Muscle of back (tissue), 13 donors: ENCODE measurements at places on chromosomes 11 and 22.

DNA sequence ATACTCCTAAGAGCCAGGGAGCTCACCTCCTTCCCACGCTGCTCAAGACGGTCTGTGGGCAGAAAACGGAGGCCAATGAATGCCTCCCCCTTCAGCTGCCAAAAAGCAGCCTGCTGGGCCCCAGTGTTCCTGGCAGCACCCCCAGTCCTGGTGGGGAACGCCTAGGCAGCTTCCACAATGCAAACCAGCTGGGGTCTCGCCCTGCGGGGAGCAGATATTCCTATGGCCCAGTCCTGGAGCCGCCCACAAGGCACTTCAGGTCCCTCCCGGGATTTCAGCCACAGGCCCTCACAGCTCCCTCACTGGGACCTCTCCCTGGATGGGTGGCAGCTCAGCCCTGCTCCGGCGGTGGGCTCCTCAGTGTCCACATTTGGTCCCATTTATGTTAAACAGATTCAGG is 29.2 kb downstream of the A4GALT start:
- DNase-seq, result no peak

- DNase-seq, result no peak
These were observed 63.5 kb upstream of the CSNK2A3 start for GRCh38 chr11:11416502-11416901.

DNA sequence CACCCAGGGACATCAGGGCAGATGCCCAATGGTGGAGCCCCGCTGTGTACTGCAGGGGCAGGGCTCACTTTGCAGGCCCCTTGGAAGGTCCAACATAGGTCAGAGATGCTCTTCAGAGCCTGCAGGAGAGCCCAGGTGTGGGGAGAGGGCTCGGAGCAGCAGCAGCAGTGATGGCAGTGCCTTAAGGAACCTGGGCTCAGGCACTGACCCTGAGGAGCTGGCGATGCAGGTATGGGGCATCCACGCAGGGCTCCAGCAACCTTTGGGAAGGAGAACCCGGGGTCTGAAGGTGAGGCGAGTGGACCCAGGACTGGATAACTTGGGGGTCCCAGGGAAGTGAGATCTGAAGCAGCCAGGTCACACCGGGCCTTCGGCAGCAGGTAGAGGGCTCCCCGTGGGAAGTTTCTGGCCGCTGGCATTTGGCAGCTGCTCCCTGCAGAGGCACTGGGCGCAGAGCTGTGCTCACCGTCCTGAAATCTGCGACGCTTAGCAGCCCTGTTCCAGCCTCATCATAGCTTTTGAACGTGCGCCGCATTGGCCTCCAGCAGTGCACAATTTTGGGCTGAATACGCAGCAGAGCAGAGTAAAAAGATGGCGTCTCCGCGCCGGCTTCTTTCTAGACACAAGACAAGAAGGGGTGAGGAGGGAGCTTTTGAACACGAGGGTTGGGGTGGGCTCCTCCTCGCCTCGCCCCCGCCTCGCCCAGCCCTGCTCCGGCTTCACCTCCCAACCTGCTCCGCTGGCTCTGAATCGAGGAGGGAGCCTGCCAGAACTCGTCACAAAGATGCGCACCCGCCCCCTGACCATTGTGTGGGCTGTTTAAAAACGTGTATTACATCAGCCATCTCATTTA is 118.8 kb downstream of the MPPED1 start:
- no peak for DNase-seq

DNA sequence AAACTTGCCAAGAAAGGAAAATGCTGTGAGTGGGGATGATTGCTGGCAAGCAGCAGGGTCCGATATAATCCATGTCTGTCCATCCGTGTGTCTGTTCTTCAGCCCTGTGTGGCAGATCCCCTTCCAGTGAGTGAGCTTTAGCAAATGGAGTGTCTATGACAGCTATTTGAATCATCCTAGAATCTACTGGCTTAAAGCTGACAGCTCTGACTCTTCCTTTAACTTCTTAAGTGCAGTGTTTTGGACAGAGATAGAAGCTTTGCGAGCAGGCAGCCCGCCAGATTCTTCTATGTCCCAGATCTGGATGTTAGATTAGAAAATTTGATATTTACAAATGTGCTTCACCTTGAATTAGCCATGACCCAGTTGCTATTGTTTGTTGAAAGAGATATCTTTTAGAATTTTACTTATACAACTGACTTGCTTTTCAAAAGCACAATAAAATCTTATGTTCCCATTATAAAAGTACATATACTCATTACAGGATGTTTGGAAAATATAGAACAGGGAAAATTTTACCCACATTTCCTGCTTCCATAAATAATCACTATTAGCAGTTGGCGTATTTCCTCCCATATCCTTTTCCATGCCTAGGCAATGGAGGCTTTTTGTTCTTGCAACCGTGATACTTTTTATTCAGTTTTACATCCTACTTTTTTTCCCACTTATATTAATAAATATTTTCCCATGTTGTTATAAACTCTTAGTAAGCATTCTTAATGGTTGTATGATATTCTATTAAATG is 124.5 kb downstream of the COMMD9 start:
- peak; percentile 34 for DNase-seq

GRCh38 chr11:77151804-77152509 is 23.9 kb downstream of the MYO7A start:
- no peak for DNase-seq

DNA sequence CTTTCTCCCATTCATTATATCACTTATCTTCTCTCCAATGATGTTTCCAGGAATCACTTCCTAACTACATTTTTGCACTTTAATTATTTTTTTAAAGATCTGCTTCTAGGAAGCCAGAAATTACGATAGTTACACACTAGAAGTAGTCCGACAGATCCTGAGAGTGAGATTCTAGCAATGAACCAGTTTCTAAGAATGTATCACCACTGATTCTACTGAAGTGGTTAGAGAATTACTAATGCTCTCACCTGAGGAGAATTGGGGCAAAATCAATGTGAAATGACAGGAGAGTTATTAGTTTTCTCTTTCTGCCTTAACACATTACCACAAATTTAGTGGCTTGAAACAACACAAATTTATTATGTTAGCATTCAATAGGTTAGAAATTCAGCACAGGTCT is 241.2 kb downstream of the CASP12 start:
- no peak for DNase-seq

GRCh38 chr22:38284042-38284402 is 11.2 kb upstream of the TMEM184B start:
- no peak for DNase-seq

GRCh38 chr11:113249491-113249763 is 65.0 kb upstream of the TTC12 start:
- no peak for DNase-seq

GRCh38 chr11:64058494-64058893 is 22.8 kb downstream of the FLRT1 start:
- DNase-seq, result no peak

DNA sequence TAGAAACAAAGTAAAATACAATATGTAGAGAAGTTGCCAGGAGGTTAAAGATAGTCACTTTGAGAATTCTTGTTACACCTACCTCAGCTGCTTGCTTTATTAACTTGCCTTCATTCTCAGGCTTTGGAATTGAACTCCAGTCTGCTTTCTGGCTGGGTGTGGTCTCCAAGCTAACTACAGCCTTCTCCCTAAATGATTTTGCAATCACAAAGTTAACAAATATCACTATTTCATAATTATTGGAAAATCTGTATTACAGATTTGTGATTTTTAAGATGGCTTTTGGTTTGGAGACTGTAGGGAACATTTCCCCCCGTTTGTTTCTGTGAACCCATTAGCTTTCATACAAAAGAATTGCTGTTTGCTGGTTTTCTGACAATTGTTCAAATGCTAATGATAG is 2.2 kb downstream of the PLAAT5 start:
- no peak for DNase-seq

DNA sequence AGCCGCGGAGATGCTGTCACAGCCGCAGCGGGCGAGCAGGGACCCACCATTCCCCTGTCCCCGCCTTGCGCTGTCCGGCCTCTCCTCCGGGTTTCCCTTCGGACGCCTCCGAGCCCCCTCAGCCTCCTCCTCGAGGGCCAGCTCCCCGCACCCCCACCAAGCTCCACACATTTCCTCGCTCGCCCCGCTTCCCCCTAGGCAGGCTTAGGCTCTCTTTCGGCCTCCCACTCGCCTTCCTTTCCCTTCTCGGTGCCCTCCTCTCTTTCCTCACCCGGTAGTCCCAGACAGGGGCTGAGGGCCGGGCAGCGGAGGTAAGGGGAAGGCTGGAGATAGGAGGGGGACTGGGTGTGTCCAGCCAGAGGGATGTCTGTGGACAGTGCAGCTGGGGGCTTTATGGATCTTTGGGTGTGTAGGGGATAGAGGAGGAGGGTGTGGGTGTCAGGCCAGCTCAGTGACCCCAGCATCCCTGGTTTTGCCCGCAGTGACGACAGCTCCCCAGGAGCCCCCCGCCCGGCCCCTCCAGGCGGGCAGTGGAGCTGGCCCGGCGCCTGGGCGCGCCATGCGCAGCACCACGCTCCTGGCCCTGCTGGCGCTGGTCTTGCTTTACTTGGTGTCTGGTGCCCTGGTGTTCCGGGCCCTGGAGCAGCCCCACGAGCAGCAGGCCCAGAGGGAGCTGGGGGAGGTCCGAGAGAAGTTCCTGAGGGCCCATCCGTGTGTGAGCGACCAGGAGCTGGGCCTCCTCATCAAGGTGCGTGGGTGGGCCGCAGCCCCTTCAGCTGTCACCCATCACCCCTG is 1.6 kb downstream of the KCNK4 start:
- DNase-seq, result no peak

DNA sequence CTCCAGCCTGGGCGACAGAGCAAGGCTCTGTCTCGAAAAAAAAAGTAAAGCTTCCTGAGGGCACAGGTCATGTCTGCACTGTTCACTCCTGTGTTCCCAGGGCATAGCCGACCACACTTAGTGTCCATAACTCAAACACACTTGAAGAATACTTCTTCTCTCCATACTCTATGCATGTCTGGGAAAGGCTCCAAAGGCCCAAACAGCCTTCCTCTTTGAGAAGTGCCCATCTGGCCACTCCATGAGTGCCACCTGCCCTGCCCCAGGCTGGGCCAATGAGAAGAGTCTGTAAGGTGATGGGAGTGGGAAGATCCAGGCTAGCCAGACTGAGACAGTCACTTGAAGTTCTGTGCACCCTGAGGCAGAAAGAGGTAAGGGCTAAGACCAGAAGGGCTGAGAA is 24.7 kb downstream of the DGCR2 start:
- DNase-seq, result no peak

GRCh38 chr22:43561415-43562178 is 149.8 kb downstream of the MPPED1 start:
- no peak for DNase-seq

DNA sequence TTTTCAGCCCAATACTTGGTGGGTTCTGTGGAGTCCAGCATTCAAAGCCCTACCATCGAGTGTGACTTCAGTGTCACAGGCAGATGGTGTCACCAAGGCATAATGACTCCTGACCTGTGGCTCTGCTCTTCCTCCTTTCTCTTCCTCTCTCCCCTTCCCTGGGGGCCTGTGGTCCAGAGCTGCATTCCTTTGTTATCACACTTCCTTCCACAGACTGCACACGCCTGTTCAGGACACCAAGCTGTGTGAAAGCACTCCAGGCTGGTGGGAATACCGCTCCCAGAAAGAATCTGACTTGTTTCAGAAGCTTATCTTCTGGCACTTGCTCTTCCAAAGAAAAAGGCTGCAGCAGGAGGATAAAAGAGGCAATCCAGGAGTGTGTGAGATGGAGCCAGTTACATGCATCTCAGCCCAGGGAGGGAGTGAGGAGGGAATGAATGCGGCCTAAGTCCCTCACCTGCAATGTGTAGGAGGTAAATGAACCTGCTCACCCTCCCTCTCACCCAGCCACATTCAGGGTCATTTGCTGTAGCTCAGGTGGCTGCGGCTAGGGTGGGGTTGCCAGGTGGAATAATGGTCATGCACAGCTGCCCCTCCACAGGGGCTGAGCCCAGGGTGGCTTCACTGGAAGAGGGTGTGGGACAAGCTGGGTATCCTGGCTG is 79.3 kb downstream of the ADAMTS15 start:
- no peak for DNase-seq

- DNase-seq, result no peak
These were observed 42.1 kb downstream of the PAX6 start for GRCh38 chr11:31768749-31769640.

DNA sequence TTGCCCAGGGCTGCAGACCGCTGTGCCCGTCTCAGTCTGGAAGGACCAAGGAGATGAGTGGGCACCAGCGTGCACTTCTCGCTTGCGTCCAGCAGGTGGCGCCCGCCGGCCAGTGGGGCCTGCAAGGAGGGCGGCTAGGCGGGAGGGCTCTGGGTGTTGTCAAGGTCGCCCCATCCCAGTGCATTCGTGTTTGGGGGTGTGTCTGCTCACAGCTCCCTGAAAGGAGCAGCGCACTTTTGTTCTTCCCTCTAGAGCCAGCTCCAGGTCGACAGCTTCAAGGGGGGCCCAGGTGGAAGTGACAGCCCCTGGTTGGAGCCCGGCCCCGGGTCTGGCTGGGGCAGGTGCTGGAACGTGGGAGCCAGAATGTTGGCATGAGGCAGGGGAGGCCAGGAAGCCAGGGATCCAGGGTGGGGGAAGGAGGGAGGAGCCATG is 23.4 kb upstream of the MPPED1 start:
- peak; percentile 18 for DNase-seq

GRCh38 chr11:123518496-123519054 is 88.5 kb downstream of the GRAMD1B start:
- no peak for DNase-seq

DNA sequence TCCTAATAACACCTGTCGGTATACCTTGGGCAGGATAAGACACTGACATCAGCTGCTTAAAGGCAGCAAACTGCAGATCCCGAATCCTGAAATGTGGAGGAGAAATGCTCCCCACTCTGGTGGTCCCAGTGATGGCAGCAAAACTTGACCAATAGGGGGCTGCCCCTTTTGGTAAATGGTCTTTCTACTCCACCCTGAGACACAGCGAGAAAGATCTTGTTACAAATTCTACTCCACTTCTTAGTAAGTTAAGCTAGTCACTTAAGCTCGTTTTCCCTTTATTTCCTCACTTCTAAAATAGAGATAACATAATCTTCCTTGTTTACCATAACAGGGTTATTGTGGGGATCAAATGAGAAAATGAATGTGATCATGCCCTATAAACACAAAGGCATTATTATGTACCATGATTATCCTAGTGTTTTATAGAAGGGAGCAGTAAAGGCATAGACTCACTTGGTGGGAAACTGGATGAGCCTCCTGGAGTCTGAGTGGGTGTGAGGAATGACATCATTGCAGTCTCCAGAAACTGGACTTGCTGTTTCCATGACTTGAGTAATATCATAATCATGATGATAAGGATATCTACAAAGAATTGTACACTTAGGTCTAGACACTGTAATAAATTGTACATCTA is 50.9 kb downstream of the ENDOD1 start:
- no peak for DNase-seq

DNA sequence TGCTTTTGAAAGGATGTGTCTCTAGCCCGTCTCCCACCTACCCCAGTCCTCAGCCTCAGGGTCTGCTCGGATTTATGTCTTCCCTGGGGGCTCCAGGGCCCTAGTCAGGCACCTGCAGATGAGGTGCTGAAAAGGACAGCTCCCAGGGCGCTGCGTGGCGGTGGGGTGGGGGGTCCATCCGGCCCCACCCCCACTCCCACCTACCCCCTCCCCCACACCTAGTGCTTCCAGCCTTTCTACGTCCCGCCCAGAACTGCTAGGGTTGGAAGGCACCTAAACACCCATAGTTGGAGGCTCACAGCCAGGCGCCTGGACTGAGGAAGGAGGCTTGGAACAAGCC is 1.4 kb upstream of the ROBO3 start:
- DNase-seq, result no peak

GRCh38 chr22:49062155-49062801 is 765.4 kb downstream of the BRD1 start:
- no peak for DNase-seq
